Activated CD4-positive, alpha-beta T cell treated with anti-CD3 and anti-CD28 coated beads, Interleukin-2, amount 50 U/mL, for 24 hours (primary cell): ENCODE measurements at places on chromosomes 5 and 9.

- DNase-seq, result no peak
Observed at GRCh38 chr5:6961837-6962635, 248.8 kb downstream of the TENT4A start.

- DNase-seq, result no peak
Observed at GRCh38 chr5:75281716-75282465, 45.2 kb upstream of the ANKRD31 start.

- no peak for DNase-seq
Observed at GRCh38 chr5:28190011-28190410, 1151.6 kb upstream of the CDH9 start.

DNA sequence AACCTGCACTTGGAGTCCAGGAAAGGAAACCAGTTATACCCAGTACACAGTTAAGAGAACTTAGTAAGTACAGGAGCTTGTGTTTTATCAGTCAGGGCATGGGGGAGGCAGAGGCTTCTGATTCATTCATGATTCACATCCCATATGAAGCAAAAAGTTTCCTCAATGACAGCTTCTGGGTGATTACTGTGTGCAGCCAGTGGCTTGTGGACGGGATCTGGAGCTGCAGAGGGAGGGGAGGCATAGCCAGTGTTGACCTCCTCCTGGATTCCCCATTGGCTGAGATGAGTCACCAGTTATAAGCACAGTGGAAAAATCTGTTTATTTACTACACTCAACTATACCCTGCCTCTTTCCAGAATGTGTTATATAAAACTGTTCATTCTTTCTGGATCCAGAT is 17.7 kb downstream of the IL31RA start:
- DNase-seq, result peak; percentile 47

DNA sequence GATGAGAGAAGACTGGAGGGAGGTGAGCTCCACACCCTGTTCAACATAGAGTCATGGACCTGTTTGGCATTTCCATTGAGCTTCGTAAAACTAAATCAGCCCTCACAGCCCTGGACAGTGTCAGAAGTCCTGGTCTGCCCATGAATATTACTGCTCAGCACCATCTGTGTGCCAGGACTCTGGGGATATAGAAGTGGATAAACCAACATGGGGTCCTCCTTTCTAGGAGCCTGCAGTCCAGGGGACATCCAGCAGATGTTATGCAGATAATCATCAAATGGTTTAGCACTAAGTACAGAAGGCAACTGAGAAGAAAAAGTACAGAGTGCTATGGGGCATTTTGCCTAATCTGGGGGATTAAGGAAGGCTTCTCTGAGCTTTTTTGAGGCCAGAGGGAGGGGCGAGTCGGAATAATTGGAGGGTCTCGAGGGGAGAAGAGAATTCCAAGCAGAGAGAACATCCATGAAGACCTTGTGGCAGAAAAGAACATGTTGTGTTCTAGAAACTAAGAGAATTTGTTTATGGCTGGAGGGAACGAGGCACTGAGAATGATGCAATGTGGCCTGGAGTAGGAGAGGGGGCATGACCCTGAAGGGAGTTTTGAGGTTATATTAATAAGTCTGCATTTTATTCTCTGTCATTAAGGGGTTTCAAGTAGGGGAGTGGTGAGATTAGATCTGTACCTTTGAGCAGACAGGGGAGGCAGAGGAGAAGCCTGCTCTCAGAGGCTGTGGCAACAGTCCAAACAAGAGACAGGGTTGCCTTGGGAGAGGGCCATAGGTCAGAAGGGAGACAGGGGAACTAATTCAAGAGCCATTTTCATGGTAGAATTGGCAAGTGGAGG is 63.5 kb upstream of the SLC2A8 start:
- no peak for DNase-seq

GRCh38 chr5:79076819-79077218 is 7.3 kb downstream of the BHMT2 start:
- no peak for DNase-seq
